Glutamatergic neuron (in vitro differentiated cells): ENCODE measurements at places on chromosomes 12 and 14. TPM values are rescaled to one million over a fixed set of nuclear protein-coding genes. Genes with fewer than 3 reads are reported as not detected.

ADSS1 gene
- total RNA-seq: 45.1 TPM

DNA sequence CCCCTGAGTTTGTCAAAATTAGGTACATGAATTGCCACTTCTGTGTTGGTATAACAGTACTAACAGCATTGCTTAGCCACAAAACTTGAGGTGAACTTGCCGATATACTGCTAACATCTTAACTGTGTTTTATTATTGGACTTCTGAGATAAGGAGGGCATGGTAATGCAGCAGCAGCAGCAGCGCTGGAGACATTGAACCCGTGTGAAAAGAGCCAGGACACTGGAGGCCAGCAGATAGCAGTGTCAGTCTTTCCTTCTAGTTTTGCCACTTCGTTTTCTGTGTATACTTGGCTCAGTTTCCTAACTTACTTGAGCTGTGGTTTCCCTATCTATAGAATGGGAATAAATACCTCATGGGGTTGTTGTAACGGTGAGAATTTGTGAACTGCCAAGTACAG, 82.7 kb downstream of the KTN1 start:
- H3K4me3 ChIP-seq: no peak overlapping the region
- H3K27ac ChIP-seq: no peak overlapping the region
- H3K4me1 ChIP-seq: no peaks in the 10 kb centered on the region
- no peak for DNase-seq
- H3K36me3 ChIP-seq: no peaks in the 10 kb centered on the region

GRCh38 chr12:34606749-34607519, 584.6 kb downstream of the ALG10 start:
- no peak overlapping the region for H3K4me3 ChIP-seq
- H3K4me1 ChIP-seq: no peaks in the 10 kb centered on the region
- no peaks in the 10 kb centered on the region for H3K36me3 ChIP-seq
- H3K27ac ChIP-seq: no peak overlapping the region

DNA sequence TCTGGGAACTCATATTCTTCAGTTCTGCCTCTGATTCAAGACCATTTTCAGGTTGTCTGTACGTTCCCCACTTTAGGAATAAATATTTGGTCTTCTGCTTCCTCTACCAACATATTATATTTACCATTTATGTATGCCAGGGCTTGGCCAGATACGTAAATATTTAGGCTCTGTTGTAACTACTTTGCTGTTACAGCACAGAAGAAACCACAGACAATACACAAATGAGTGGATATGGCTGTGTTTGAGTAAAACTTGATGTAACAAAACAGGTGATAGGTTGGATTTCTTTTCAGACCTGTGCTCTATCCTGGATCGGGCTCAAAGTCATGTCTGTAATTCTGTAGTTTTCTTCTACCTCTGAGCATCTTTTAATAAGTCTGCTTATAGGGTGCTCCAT, 37.5 kb downstream of the RAP1B start:
- H3K4me1 ChIP-seq: no peaks in the 10 kb centered on the region
- DNase-seq: no peak
- no peak overlapping the region for H3K27ac ChIP-seq
- H3K27me3 ChIP-seq: no peaks in the 10 kb centered on the region
- no peaks in the 10 kb centered on the region for H3K36me3 ChIP-seq
- no peak overlapping the region for H3K4me3 ChIP-seq

SLC2A3 gene
- total RNA-seq: 291 TPM
